ENCODE measurements at places on chromosomes 4 and X.

DNA sequence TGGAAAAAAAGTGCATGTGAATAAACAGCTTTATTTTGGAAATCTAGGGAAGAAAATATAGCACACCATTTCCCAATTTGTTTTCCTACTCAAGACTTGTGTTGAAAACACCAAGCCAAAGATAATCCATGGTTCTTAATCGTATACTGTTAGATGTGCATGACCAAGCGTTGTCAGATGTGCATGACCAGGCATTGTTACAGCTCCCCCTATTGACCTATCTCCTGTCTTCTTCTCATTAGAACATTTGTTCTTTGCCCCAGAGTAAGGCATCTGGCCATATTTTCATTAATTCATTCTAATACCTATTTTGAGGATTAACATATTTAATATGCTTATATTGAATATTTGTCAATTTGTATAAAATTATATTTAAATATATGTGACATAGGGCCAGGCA is 14.4 kb upstream of the VCX start:
- peak; percentile 6 for DNase-seq

GRCh38 chrX:1386338-1387127 is 5.4 kb downstream of the SLC25A6 start:
- no peak for DNase-seq

- peak; percentile 17 for DNase-seq
Observed at GRCh38 chr4:80407246-80407645, 71.7 kb downstream of the CFAP299 start.

DNA sequence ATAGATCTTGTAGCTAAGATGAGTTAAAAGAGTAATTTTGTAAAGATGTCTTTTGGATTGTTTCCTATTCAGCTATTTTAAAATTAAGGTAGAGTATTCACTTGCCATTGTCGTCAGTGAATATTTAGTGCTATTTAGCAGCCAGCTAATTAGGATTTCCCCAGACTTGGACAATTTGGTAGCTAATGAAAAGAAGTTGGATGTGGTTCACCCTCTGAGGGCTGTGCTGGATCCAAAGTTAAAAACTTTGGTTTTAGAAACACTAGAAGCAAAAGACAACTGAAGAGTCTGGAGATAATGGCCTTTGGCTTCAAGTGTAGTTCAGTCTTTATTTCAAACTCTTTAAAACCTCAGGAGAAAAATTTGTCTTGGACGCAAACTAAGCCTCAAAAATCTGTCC is 41.3 kb downstream of the ATG4A start:
- no peak for DNase-seq

- DNase-seq, result no peak
Observed at GRCh38 chrX:24391843-24392242, 31.4 kb downstream of the SUPT20HL1 start.

DNA sequence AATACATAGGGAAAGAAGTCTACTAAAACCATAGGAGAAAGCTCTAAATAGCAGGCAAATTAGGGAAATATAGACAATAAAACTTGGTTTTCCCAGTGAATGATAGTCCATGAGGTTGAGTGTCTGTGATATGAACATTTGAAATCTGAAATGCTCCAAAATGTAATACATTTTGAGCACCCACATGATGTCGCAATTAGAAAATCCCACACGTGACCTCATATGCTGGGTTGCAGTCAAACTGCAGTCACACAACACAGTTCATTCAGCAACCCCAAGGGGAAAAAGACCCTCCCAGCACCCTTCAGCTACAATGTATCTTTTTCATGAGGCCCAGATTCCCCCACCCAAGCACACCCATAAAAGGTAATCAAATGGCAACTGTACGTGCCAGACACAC is 155.6 kb downstream of the BTC start:
- DNase-seq, result peak; percentile 60

GRCh38 chr4:111649308-111649707 is 495.9 kb upstream of the FAM241A start:
- no peak for DNase-seq

DNA sequence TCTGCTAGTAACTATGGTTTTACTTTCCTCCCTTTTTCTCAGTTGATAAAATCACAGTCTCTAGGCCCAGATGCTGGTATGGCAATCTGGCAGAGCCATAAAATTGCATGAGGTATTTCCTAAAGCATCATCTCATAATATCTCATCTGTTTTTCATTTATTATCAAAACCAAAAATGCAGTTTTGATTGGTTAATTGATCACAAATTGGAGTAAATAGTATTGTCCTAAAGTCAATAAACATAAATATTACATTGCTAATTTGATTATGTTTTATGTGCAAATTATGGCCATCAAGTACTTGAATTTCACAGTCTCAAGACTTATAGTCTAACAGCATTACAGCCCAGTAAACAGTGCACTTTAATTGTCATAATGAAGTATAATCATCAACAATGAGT is 2365.6 kb downstream of the ARAP2 start:
- no peak for DNase-seq

DNA sequence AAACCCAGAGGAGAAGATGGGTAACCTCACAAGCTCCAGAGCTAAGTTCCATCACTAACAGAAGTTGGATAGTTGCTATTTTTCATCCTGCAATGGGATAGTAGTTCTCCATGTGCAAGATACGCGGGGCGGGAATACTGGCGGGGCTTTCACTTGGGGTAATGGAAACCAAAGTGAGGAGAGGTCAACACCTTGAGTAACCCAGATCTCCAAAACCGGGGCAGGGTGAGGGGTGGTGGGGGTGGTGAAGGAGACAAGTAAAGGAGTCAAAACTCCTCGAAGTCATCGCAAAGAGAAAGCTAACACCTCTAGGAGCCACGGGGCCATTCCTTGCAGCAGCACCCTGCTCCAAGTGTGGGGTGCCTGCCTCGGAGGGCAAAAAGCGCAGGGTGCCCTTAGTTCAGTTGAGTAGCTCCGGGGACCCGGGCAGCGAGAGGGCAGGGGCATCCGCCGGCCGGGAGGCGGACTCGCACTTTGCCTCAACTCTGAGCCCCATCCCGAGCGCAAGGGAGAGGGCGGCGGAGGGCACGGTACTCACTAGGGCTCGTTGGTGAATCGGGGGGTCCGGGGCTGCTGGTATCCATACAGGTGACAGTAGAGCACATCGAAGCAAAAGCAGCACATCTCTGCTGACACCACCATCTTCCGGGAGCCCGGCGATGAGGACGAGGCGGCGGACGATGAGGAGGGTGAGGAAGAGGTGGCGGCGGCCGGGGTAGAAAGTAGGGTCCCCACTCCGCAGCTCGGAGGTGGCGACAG is 645 bp downstream of the AMMECR1 start:
- DNase-seq, result peak; percentile 6

DNA sequence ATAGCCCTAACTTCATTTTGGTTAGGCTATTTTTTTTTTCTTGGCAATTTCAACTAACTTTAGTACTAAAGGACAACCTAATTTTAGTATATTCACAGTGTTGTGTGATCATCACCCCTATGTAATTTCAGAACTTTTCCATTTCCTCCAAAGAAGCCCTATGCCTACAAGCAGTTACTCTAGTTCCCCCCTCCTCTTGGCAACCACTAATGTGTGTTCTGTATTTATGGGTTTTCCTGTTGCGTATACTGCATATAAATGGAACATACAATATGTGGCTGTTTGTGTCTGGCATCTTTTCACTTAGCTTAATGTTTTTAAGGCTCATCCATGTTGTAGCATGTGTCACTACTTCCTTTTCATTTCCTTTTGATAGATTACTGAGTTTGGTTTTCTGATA is 57.6 kb downstream of the N4BP2 start:
- no peak for DNase-seq

- no peak for DNase-seq
Observed at GRCh38 chrX:12979026-12979607, 4.2 kb downstream of the TMSB4X start.

GRCh38 chr4:148779771-148780170 is 337.6 kb upstream of the NR3C2 start:
- no peak for DNase-seq

GRCh38 chr4:140603286-140603685 is 34.5 kb upstream of the UCP1 start:
- no peak for DNase-seq

DNA sequence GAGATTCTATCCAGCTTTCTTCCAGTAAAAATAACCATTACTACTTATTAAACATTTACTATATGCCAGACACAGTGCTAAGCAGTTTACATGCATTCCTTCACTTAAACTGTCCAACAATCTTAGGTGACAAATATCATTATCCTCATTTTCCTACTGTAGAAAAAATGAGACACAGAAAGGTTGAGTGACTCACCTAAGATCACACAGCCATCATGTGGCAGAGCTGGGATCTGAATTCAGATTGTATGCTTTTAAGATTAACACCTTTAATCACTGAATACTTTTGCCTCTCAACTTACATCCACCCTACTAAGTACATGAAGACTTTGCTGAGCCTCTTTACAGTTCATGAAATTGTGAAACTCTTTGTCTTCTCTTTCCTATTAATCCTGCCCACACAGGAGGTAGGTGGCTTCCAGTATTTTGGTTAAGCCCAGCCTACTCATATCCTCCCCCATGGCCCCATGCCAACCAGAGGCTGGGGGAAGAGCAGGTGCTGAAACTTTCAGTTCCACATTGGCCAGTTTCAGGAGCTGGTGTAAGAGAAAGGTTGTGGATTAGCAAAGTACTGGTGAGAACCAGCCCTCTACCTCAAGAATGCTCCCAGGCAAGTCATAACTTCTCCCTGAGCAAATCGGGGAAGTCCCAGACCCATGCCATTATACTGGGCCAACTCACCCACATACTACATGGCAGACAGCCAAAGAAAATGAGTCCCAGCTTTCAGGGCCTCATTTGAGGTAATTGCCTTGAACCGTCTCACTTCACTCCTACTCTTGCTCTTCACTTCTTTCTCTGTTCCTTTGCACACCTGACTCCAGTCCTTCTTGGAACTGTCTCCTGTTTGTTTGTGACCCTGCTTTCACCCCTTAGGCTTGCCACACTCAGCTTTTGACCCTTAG is 211.1 kb downstream of the GUCY2F start:
- DNase-seq, result peak; percentile 49

DNA sequence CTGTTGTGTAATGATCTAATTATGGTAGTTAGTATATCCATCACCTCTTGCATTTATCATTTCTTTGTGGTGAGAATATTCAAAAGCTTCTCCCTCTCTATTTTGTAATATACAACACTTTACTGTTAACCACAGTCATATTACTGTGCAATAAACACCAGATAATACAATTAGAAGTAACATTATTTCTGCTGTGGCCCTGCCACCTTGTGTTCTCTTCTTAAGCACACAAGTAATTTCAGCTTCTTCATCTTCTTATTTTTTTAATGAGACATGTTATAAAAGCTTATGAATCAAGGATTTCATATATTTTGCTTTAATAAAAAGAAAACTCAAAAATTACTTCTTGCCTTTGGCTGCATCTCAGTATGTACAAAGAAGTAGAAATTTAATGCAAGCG is 675.2 kb upstream of the INTU start:
- peak; percentile 55 for DNase-seq

DNA sequence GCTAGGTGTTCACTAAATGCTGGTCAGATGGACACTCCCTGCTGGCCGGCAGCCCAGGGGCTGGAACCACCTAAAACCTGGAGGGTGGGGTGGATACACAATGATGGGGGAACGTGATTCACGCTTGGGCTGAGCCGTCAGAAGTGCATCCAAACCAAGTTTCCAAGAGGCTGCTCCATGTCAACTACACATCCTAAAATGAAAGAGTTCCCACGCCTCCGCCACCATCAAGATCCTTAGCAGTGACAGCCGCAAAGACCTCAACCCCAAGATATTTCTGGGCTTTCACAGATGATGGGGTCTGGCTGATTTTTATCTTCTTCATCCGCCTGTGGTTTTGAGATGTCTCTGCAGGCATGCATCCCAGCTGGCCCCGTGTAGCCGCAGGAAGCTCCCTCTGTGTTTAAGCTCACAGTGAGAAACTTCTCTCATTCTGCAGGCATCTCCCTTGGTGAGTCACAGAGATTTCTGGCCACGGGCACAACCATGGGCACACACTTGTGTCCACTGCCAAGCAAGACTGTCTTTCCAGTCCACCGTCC is 84.4 kb downstream of the HTRA3 start:
- no peak for DNase-seq

DNA sequence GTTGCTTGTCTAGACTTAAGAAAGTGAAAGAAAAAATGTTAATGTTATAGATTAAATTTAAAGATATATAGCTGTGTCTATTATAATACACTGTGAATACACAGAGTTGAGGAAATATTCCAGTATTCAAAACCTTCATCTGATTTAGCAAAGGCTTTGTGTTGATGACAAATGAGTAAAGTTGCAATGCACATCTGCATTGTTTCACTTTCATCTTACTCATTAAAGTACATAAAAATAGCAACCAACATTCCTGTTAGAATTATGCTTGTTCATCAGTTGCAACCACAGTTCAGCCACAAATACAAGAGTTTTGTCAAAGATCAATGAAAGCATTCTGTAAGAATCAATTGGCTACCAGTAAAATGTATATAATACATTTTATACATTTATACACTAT is 346.4 kb upstream of the SLC7A11 start:
- DNase-seq, result no peak

GRCh38 chr4:33029976-33030375 is 2309.8 kb downstream of the PCDH7 start:
- DNase-seq, result no peak

DNA sequence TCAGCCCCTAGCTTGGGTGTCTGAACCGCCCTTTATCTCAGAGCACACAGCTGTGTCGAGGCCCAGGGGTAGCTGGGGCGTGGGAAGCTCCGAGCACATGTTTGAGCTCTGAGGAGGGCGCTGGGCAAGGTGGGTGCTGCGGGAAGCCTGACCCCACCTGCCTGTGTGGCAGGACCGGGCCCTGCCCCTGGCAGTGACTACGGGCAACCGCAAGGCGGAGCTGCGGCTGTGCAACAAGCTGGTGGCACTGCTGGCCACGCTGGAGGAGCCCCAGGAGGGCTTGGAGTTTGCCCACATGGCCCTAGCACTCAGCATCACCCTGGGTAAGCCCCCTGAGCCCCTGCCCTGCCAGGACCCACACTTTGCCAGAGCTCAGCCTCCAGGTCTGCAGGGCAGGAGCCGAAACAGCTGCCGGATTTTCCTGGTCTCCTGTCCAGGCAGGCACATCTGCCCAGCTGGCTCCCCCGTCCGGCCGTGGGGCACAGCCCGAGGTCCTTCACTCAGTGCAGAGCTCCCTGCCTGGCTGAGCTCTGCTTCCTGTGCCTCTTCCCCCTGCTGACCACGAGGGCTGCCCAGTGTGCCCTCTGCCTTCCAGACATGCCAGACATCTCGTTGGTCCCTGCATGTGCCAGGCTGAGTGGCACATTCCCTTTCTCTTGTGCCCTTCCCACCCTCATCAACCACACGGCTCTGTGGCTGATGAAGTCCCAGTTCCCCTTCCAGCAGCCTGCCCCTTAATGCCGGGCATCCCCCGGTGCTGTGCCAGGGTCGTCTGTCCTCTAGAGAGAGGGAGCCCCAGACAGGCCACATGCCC is 33.2 kb upstream of the HTRA3 start:
- DNase-seq, result no peak

- no peak for DNase-seq
Observed at GRCh38 chr4:2007804-2008670, 737 bp downstream of the NELFA start.

DNA sequence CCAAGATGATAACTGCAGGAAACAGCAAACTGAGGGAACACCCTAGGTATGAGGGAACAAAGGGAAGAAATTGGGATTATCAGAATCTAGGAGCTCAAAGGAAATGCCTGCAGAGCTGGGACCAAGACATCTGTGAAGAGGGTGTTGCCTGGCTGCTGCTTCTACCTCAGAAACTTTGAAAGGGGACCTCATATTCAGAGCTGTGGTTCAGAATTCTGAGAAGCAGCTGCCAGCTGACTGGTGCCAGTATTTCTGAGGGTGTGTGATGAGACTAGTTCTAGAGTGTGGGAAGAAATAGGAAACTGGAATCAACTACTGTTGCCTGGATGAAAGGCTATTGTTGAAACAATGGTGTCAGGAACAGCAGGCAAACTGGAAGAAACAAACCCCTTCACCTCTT is 8.5 kb downstream of the FAAH2 start:
- DNase-seq, result no peak

All from cardiac fibroblast (primary cell).